ENCODE measurements at places on chromosomes 7 and 10.

DNA sequence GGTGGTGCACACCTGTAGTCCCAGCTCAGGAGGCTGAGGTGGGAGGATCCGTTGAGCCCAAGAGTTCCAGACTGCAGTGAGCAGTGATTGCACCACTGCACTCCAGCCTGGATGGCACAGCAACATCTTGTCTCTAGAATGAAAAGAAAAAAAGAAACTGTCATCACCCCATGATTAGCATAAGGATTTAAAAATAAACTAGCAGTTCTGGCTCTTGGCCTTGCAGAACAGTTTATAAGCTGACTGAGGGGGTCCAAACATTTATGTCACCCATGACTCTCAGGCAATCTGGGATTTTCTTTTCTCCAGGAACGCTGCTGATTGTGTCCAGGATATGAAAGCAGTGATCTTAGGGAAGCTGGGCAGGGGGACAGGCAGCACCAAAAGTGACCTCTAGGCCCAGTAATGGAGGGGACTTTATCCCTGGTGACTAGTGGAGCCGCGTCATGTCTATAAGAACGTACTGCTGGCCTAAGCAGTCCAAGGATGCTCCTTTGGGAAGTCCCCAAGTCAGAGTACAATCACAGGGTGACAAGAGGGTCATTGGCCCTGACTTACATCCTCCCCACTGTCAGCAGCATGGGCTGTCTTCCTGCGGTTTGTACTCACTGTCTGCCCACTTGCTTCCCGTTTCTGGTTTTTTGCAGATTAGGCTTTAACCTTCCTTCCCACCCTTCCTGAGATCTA is 177.4 kb downstream of the ARHGAP12 start:
- no peak for DNase-seq

GRCh38 chr7:11707606-11708193 is 124.3 kb downstream of the THSD7A start:
- DNase-seq = no peak

DNA sequence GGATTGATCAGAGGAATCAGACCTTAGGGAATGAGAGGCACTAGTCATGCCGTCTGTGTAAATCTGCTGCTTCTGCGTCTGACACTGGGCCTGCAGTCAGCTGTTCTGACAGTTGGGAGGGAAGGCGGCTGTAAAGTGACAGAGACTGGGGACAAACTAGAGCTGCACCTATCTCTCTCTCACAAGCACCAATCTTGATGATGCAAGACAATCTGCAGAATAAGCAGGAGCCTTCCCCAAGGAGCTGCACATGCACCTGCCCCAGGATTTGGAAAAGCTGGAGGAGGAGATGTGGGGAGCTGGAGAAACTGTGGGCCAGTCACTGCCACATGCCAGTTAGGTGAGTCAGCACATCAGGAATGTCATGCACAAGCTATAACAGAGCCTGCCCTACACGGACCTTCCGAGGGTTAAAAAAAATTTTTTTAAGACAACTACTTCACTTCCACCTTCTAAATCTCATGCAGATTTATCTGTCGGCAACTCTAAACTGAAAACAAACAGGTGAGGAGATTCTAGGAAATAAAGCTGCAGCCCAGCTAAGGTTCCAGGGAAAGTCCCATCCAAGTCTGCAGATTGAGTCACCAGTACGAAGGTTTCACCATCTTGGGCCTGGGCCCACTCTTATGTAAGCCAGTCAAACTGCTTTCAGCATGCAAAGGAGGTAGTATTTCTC is 39.2 kb downstream of the ENO4 start:
- no peak for DNase-seq

DNA sequence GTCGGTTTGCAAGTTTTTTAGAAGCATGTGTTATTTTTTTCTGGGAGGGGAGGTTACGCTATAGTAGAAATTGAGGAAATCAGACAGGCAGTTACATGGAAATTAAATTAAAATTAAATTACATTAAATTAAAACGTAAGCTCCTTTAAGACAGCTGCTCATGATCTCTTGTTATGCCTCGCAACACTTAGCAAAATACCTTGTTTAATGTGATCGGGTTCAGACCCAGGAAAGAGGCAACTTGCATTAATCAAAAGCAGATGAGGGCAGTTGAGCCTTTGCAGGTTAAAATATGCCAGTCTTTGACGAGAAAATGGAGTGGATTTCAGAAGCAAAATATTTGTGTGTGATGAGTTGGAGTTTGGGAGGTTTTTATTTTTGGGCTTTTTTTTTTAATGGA is 651.8 kb downstream of the INHBA start:
- no peak for DNase-seq
